SHP77 treated with DMSO at 0.1 percent for 48 hours (cell line): ENCODE measurements at places on chromosomes 3 and 15.

DNA sequence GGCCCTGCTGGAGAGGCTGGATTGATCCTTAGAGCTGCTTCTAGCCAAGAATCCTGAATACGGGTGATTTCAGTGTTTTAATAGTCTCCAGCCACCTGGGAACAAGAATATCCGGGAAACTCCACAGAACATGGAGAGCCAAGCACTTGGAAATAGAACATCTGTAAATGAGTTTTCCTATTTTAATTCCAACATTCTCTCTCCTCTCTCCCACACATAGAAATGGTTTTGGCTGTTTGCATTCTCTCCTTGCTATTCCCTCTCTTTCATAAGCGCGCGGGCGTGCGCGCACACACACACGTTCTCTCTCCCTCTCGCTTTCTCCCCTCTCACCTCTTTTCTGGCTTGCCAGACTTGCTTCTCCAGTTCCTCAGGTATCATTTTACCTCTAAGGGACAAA lies 50.6 kb downstream of the GADL1 start:
- no peak for DNase-seq

- DNase-seq: no peak
Observed at GRCh38 chr3:172174513-172175253, 135.3 kb downstream of the FNDC3B start.

- no peak for DNase-seq
Observed at GRCh38 chr3:186532598-186533072, 11.5 kb downstream of the CRYGS start.

DNA sequence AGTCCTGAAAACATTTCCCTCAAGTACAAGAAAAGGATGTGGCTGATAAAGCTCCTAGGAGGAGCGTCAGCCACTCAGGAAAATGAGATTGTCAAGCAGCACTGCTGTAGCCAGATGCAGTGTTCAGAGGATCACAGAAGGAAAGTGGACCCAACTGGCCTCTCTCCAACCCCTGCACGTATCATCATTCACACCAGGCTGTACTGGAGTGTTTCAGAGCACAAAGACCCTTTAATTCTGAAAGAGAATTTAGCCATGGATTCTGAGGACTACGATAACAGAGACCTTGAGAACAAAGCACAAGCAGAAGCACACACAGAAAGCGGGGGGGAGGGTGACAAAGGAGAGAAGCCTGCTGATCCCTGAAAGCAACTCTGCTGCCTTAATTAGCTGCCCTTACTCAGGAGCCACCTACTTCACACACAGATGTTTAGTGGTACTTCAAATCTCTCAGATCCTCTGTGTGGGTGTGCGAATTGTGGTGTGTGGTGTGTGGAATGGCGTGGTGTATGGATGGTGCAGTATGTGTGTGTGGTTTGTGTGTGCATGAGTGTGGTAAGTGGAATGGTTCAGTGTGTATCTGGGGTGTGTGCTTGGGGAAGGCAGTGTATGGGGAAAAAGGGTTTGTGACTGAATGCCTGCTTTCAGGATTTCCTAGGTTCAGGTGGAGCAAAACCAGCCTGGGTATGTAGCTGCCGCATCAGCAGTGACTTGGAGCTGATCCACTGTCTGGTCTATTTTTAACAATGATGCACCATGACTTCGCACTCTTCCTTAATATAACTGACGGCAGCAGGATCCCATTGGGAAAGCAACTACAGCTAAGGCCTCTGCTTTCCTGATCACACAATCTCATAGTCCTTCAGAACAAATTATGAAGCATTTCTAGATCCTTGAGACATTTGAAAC lies 192.5 kb downstream of the RSL24D1 start:
- no peak for DNase-seq
